ENCODE measurements at places on chromosomes 2 and 18.
A peak's percentile ranks its signal among the peaks of the same experiment; 100 is the strongest.

GRCh38 chr2:103808814-103809213 is 1045.1 kb upstream of the POU3F3 start:
- no peak for DNase-seq

DNA sequence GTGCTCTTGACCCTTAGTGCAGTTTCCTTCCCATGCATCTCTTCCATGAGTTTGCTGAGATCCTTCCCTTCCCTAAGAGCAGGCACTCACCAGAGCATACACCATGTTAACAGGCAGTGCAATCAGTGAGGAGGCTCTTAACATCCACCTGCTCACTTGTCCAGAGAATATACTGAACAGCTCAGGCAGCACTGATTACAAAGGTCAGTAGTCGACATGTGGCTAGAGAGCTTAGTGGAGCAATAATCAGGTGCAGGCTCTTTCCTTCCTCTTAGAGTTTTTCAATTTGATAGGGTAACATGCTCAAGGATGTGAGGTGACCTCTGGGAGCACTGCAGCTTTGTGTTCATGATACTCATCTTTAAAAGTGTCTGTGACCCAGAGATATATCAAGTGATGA is 144.1 kb upstream of the SETBP1 start:
- no peak for DNase-seq

- DNase-seq, result no peak
Observed at GRCh38 chr18:36706134-36706881, 122.5 kb downstream of the TPGS2 start.

- DNase-seq, result no peak
Observed at GRCh38 chr2:73640946-73641766, 1.1 kb downstream of the NAT8 start.

DNA sequence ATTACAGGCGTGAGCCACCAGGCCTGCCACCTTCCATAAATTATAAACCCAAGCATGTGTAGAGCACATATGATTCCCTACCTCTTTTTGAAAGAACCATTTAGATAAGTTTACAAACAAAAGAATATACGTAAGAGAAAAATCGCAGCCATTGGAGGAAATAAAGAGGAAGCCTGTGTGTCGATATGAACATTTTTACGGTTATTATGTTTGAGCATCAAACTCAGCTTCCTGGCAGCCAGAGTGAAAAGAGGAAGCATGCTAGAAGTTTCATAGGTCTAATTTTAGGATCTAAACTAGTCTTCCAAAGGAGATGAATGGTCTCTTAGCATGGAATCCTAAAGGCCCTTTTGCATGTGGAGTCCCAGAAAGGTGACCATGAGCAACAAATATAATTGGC is 104.3 kb downstream of the PLB1 start:
- DNase-seq, result no peak

GRCh38 chr2:159051661-159052060 is 83.2 kb downstream of the TANC1 start:
- no peak for DNase-seq

DNA sequence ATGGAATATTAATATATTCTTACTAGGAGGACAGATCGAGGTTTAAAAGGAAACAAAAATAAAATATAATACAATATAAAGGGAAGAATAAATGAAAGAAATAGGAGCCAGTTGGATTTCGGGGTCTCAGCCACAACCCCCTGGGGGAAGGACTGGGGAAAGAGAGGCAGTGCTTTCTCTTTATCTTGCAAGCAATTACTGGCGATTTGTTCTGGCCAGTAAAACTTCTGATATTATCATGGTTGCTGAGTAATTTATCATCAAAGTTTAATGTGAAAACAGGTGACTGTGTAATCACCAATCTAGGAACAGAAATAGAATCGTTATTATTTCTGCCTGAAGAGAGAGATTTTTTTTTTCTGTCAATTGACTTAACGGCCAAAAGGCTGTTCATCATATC is 917.7 kb upstream of the CELF4 start:
- no peak for DNase-seq

GRCh38 chr18:12321333-12321732 is 13.3 kb downstream of the TUBB6 start:
- no peak for DNase-seq

GRCh38 chr2:149330127-149331022 is at the start of gene LYPD6:
TSS of gene LYPD6 (plus strand) at chr2:149330587. CDS start at chr2:149437709, 107,122 bp downstream.
- no peak for DNase-seq

- DNase-seq, result no peak
Observed at GRCh38 chr2:184346338-184346862, 251.9 kb upstream of the ZNF804A start.

- peak; percentile 80 for DNase-seq
Observed at GRCh38 chr2:230908595-230909191, 16.3 kb downstream of the GPR55 start.
